ENCODE measurements at places on chromosomes 1 and 21.

DNA sequence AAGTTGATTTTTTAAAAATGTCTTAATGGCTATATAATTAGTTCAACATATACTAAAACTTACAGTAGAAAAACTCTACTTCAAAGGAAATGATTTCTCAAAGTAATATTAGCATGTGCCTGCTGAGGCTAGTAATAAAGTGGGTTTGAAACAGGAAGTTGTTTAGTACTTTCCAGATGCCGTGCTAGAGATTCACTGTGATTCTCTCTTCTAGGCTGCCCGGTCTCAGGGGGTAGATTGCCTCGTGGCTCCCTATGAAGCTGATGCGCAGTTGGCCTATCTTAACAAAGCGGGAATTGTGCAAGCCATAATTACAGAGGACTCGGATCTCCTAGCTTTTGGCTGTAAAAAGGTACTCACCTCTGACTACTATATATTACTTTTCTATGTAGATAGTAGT, 9.1 kb downstream of the EXO1 start:
- no peak for DNase-seq

DNA sequence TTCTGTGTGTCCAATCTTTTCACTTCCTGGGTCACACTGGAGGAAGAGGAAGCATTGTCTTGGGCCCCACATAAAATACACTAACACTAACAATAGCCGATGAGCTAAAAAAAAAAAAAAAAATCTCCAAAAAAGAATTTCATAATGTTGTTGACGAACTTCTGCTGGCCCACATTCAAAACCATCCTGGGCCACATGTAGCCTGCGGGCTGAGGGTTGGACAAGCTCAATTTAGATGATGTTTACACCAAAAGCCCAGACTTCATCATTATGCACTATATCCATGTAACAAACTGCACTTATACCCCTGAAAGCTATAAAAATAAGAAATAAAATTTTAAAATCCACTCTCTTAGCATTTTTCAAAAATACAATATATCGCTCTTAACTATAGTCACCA, 187.8 kb upstream of the PTBP2 start:
- DNase-seq: no peak

GRCh38 chr1:58190267-58190988, 356.1 kb downstream of the OMA1 start:
- DNase-seq: no peak

DNA sequence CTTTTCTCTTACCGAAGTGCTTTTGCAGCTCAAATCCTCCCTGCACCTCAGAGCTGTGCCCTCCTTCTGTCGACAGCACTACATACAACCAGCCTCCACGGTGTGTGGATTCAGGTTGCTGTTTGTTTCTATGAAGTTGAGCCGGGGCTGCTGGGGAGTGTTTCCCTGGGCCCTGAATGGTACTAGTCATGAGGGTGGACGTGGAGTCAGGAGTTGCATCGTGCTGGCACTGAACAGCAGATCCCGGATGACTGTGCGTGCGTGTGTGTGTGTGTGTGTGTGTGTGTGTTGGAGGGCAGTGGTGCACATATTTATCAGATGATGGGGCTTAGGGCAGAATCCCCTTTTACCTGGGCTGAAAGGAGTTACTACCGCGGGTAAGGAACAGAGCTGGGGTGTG, 47.0 kb downstream of the ACTL8 start:
- DNase-seq: no peak

GRCh38 chr1:117834416-117834815, 95.0 kb downstream of the GDAP2 start:
- DNase-seq: no peak

DNA sequence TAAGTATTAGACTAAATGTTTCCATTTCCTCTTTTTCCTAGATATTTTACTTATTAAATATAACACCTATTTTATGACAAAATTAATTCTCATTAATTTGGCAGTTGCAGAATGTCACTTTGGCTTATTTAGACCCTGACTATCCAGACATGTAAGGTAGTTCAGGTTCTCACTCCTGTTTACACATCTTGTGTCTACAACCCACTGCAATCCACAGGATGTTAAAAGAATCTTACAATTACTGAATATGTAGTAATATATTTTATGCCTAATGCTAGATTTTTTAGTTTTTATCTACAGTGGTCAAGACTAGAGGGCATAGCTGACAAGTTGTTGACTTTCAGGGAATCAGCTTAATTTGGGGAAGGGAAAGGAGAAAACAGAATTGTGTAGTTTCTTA, 346.7 kb downstream of the USP25 start:
- no peak for DNase-seq

DNA sequence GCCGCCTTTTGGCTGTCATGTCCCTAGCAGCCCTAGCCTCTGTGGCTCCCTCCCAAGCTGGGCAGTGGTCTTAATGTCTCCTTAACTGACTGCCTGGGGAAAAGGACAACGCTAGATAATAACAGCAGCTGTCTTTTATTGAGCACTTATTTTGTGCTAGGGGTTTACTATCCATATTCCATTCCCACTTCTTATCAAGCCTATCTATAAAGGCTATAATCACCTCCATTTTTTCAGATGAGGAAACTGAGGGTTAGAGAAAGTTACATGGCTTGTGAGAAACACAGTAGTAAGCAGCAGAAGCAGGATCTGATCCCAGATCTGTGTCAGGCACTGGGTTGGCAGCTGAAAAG, 6.2 kb downstream of the SH3BGRL3 start:
- DNase-seq: no peak

All from DMS79 (cell line).